Dermis microvascular lymphatic vessel endothelial cell (primary cell): ENCODE measurements at places on chromosomes 3 and 15. TPM values are rescaled to one million over a fixed set of nuclear protein-coding genes. Genes with fewer than 3 reads are reported as not detected.
A peak's percentile ranks its signal among the peaks of the same experiment; 100 is the strongest.

MYO5C gene
- total RNA-seq: 13.0 TPM in 2 replicates

DNA sequence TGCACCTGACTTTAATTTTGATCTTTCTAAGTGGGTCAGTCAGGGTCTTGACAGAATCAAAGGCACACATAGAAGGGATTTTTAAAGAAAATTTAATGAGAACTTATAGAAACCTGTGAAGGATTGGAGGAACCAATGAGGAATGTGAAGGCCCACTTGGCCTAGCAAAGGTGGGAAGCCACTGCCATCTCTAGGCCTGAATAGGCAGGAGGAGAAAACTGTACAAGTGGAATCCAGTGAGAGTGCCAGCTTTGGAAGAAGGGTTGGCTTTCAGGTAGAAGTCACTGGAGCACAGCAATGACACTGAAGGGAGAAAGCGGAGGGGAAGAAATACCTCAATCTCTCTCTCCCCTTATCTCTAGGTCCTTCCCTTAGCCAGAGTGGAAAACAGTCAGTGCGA lies 380.7 kb upstream of the KCNMB2 start:
- DNase-seq: no peak

- DNase-seq: no peak
These were observed 360.3 kb upstream of the TBL1XR1 start for GRCh38 chr3:177557548-177557947.

DNA sequence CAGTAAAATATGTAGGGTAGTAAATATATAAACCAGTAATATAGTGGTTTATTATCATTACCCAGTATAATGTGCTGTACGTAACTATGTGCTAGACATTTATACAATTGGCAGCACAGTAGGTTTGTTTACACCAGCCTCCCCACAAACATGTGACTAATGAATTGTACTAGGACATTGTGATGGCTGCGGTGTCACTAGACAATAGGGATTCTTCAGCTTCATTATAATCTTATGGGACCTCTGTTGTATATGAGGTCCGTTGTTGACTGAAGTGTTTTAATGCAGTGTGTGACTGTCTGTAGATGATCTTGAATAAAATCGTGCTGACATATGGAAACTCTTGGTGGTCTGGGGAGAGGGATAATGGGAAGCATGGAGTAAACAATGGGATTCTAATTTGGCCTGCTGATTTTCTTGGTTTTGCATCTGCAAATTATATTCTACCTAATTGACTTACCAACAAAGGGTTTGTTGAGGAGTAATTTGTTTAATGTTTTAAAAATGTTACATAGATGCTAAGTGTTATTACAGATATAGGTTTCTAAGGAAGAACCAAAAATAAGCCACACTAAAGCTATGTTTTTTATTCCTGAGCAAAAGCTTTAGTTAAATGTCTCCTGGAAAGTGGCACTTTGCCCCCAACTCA lies 496.5 kb upstream of the TBL1XR1 start:
- DNase-seq: peak; percentile 31

TM4SF4 gene
- not detected in 2 replicates for total RNA-seq

DNA sequence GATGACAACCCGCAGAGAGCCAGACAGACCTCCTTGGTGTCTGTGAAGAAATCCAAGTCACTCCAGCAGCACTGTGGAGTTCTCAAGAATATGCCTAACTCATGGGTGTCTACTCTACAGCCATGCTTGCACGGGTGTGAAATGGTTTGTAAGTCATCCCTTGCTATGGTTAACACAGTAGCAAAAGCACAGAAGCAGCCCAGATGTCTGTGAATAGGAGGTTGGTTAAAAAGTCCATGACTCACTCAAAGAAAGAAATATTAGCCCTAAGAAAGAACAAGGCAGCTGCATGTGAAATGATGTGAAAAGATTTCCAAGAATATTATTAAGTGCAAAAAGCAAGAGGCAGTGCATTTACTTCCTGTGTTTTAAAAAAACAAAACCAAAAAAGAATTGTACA lies 12.1 kb upstream of the LIMD1 start:
- DNase-seq: no peak

CACNA1D gene
- not detected in 2 replicates for total RNA-seq

GRCh38 chr15:87354661-87355410 lies 901.7 kb downstream of the NTRK3 start:
- no peak for DNase-seq

GFM1 gene
- 85.8 and 93.6 TPM in 2 replicates for total RNA-seq

DNA sequence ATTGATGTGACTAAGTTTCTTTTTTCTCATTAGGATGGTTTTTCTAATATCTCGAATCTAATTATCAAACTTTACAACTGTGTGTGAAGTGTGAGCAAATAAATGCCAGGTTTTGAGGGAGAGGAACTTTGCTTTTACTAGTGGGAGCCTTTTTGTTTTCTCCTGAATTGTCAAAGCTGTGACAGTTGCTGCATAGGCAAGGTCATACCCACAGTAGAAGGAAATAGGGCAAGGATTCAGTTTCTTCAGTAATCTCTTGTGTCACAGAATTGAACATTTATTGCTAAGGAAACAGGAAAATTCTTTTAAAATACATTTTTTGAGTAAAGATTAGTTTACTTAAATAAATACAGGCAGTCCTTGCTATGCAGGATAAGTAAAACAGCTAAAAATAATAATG lies 19.5 kb downstream of the GMPS start:
- DNase-seq: no peak

DNA sequence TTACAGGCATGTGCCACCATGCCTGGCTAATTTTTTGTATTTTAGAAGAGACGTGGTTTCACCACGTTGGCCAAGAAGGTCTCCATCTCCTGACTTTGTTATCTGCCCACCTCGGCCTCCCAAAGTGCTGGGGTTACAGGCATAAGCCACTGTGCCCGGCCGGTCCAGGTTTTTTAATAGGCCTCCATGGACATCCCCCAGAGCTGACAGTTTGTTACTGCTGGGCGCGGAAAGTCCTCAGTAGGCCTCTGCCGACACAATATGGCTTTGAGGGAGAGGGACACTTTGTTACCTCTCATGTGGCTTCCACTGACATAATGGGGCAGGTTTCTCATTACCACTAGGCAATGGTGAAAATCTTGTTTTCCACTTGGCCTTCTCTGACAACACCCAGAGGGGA lies 152.0 kb downstream of the WNT7A start:
- no peak for DNase-seq

DNA sequence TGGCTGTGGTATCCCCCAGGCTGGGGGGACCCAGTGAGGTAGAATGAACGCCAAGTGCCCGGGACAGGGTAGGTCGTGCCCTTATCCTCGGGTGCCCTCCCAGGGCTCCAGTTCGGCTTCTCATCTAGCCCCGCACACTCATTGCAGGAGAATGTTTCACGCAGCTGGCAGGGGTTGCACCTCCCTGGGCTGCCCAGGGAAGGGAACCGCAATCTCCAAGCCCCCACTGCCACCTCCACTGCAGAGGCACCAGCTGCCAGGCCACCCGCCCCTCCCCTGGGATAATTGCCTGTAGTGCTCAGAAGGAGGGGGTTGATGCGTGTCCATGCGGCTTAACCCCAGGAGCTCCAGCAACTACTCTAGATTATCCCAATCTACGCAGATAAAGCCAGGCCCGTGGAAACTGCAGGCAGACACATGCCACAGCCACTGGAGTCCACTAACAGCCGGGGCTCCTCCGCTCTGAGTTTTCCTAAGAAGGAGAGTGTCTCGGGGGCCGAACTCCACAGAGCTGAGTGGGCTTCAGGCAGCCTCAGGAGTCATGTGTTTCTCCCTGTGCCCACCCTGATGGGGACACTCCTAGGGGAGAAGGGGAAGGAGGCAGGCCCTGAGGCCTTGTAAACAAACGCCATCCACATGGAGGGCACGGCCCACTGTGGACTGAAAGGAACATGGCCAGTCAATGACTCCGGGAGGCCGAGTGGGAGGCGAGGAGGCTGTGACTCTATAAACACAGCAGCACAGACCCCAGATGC lies 137.2 kb upstream of the IQSEC1 start:
- no peak for DNase-seq

DNA sequence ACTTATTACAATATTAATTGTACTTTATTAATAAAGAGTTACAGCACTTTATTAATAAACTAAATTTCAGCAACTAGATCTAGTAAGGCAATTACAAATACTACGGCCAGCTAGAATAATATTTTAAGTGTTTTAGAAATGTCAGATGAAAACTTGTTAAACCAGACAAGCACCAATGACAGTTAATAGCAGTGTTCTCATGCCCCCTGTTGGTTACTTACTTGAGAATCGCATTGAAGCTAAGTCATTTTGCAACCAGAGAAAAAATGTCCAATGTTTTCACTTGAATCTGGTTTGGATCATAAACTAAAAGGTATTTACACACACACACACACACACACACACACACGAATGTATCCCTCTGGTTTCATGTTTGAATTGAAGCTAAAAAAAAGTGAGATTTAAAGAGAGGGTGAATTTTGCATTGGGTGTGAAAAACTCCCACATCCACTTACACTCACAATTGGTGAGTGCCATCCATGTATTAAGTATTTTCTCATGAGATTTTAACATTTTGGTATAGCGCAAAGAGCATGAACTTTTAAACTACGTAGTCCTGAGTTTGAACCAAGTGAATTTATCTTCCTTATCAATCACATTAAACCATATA lies 347.7 kb downstream of the ZBBX start:
- no peak for DNase-seq

GRCh38 chr3:120742849-120743365 lies 363 bp downstream of the GTF2E1 start:
- peak; percentile 40 for DNase-seq

GRCh38 chr3:146247911-146248310 lies 3.0 kb downstream of the PLSCR4 start:
- no peak for DNase-seq

DNA sequence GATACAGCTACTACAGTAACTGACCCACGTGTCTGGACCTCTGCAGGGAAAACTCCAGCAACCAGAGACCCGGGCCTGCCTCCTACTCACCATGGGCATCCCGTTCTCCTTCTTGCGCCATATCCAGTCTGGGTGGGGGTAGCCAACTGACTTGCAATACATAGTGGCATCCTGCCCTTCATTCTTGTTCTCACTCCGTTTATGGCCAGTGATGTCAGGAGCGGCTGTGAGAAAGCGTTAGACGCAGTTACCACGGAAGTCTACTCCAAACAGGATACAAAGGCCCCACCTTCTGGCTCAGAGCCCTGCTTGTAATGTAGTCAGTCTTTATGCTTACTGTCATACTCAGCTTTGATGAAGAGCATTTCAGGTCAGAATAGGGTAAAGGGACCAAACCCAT lies 59.6 kb downstream of the NPTN start:
- peak; percentile 61 for DNase-seq

GRCh38 chr3:130539005-130539404 lies 22.0 kb downstream of the COL6A6 start:
- DNase-seq: peak; percentile 52

DNA sequence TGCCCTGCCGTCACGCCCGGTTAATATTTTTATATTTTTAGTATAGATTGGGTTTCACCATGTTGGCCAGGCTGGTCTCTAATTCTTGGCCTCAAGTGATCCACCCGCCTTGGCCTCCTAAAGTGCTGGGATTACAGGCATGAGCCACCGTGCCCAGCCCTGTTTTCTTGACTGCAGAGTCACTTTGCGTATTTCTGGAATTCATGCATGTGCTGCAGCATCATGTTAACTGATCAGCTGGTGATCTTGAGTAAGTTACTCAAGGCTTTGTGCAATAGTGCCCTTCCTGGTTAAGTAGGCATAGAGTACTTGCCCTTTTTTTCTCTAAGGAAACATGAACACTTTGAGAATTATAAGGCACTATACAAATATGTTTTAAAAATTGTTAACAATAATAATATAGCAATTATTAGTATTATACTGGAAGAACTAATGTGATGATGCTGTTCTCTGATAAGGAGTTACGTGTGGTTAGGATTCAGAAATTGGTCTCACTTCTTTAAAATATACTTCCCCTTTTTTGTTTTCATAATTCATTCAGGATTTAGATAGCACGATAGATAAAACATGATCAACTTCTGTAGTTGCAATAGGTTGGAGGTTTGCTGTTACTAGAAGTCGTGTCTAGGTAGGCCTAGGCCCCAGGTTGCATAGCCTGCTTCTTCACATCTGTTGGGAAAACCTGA lies 33.6 kb downstream of the GPR171 start:
- no peak for DNase-seq

GRCh38 chr3:73024836-73025235 lies 28.2 kb downstream of the PPP4R2 start:
- DNase-seq: no peak

GOLGA8G gene
- not detected in 2 replicates for total RNA-seq

DNA sequence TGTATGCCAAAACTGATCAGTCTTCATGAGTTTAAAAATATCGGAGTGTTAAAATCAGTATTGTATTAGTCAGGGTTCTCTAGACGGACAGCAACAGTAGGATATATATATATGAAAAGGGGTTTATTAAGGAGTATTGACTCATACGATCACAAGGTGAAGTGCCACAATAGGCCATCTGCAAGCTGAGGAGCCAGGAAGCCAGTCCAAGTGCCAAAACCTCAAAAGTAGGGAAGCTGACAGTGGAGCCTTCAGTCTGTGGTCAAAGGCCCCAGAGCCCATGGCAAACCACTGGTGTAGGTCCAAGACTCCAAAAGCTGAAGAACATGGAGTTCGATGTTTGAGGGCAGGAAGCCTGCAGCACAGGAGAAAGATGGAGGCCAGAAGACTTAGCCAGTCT lies 391.0 kb upstream of the CADM2 start:
- DNase-seq: no peak

DNA sequence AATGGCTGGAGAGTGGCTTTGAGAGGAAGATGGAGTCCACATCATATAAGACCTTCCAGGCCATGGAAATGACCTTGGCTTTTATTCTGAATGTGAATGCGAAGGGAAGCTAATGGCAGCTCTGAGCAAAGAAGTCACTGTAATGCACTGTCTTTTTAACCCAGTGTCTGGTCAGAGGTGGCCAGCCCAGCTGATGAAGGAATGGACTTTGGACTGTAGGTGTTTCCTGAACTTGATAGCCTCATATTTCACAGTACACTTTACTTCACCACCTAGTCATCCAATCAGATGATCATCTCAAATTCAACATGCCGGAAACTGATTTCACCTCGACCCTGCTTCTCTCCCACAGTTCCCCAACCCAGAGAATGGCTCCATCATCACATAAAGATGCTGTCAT lies 33.4 kb downstream of the DCLK3 start:
- DNase-seq: no peak

DNA sequence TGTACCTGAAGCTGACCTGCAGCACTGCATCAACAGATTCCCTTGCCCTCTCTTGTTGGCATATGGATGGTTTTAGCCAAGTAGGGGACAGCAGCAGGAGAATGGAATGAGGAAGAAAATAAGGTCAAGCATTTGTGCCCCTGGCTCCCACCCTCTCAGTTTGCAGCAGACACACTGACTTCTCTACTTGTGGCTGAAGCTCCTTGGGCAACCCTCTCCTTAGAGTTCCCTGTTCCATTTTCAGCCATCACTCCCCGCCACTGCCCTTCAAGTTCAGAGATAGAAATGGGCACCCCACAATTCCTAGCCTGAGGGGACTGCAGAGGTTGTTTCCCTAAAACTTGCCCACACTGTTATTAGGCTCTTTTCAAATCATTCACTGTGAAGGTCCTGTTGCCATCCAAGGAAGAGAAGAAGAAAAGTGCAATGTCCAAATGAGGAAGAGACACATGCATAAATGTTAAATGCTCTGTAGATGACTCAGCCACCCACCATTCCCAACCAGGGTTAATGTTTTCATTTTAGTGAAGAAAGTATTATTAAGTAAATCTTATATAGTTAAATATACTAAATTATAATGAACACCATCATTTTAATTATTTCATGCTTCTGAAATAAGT lies 295.9 kb upstream of the UBE2E2 start:
- no peak for DNase-seq

- DNase-seq: no peak
These were observed 36.3 kb upstream of the CADPS start for GRCh38 chr3:62911526-62911925.
